CD4-positive, alpha-beta T cell (primary cell): ENCODE measurements at places on chromosomes 12 and 14.

DNA sequence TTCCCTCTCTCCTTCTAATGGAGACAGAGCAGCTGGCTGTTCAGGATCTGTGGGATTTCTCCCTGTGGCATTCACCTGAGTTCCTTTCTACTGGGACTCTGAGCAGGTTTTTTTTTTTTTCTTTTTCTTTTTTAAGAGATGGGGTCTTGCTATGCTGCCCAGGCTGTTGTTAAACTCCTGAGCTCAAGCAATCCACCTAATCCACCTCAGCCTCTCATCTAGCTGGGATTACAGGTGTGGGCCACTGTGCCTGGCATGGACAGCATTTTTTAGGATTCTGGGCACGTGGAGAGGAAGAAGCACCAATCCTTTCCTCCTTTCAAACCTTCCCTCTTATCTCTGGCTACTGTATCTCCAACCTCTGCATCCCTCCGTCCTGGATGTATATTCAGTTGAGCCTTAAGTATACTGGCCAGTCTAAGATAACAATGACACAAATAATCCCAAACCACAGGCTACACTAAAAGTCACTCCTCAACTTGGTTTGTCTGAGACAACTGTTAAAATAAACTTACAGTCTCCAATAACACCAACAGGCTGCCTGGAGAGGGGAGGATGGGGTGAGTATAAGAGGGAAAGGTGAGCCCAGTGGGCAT is 16.4 kb upstream of the CELA1 start:
- DNase-seq = no peak

DNA sequence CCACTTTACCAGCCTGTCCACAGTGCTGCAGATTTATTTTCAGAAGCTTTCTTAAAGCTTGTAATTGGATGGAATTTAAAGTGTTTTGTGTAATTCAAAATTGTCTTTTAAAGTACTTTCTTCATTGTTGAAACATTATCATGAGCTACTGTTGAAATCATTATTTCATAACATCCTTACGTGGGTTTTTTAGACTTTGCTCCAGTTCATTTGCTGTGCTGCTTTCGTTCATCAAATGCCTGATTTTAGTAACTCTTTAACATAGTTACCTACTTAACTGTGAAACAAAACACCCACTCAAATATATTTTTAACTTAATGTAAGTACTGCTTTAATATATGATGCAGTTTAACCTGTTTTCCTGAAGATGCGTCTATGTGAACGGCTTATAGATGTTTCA is 47.5 kb downstream of the PIWIL1 start:
- no peak for DNase-seq

- no peak for DNase-seq
Observed at GRCh38 chr14:60645126-60645741, 4.0 kb downstream of the SIX1 start.

GRCh38 chr14:84483072-84483420 is 1046.9 kb upstream of the FLRT2 start:
- DNase-seq = no peak

- no peak for DNase-seq
Observed at GRCh38 chr14:47826809-47827208, 151.4 kb upstream of the MDGA2 start.

DNA sequence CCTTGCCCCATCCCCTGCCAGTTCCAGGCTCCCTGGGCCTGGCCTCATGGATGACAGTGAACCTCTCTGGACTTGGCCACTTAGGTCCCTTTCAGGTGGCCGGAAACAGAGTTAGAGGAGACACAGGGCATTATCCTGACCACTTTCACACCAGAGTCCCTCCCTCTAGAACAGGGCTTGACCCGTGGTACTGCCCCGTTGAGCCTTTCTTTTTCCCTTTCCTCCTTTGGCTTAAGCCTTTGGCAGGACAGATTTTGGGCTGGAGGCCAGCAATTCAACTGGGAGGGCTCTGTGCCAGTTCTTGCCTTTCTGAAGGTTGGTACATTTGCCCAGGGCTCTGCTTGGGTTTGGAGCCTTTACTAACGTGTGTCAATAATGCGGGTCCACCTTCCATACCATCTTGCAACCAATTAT is 22.8 kb downstream of the TPCN1 start:
- no peak for DNase-seq

DNA sequence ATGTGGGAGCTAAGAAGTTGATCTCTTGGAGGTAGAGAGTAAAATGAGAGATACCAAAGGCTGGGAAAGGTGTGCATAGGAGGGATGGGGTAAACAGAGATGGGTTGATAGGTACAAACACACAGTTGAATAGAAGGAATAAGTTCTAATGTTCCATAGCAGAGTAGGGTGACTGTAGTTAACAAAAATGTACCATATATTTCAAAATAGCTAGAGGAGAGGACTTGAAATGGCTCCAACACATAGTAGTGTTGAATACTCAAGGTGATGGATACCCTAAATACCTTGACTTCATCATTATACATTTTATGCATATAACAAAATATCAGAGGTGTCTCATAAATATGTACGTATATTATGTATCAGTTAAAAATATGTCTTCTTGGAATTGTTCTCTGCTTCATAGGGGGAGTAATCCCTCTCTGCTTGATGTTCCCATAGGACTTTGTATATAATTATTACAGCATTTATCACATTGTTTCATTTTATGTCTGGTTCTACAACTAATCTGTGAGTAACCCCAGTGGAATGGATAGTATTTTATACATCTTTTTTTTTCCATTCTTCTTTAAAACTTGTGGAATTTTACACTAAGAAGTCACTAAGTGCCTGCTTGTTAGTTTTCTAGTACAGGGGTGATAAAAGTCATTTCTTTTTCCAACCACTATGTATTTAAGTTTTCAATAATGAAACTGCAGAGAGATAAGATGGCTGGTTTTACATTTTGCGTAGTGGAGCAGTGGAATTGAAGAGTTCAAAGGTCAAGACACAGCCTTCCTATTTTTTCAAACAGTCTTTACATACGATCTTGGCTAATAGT is 1940.0 kb upstream of the SEL1L start:
- DNase-seq = no peak

DNA sequence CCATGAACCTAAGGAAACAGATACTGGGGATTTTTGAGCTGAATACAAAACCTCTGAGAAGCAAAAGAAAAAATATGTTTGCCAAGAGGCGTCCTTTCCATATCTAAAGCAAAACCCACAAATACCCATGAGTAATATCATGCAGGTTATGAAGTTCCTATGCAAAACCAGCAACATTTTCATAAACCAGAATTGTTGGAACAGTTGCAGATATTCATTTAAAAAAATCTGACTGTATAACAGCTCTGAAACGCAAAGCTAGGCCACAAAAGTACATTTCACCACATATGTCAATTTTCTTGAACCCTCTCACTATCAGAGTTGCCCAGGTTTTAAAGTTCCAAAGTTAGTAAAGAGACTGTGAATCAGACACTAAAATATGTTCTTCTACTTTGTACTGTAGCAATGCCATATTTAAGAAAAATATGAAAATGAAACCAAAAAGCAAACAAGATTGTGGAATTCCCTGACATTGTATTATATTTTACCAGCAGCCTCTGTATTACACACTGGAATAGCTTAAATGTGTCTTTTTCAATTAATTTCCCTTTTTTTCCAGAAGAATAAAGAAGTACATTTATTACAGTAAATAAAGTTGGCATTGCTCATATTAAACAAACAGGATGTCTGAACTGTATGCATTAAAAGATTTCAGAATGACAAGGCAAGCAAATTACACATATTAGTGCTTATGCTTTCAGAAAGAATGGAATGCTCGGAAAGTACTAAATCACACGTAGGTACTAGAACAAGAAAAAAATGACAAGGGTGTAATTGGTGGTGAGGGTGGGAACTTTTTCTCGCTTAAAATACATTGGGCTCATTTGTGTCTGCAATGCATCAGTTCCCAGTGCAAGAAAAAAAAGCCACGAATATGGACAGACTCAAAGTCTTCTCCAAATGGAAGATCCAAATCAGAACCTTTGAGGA is 33.6 kb upstream of the HIF1A start:
- DNase-seq = peak; percentile 37

GRCh38 chr12:47413806-47414205 is 292.0 kb downstream of the RPAP3 start:
- DNase-seq = no peak
